ENCODE measurements at places on chromosomes 6 and 20.

DNA sequence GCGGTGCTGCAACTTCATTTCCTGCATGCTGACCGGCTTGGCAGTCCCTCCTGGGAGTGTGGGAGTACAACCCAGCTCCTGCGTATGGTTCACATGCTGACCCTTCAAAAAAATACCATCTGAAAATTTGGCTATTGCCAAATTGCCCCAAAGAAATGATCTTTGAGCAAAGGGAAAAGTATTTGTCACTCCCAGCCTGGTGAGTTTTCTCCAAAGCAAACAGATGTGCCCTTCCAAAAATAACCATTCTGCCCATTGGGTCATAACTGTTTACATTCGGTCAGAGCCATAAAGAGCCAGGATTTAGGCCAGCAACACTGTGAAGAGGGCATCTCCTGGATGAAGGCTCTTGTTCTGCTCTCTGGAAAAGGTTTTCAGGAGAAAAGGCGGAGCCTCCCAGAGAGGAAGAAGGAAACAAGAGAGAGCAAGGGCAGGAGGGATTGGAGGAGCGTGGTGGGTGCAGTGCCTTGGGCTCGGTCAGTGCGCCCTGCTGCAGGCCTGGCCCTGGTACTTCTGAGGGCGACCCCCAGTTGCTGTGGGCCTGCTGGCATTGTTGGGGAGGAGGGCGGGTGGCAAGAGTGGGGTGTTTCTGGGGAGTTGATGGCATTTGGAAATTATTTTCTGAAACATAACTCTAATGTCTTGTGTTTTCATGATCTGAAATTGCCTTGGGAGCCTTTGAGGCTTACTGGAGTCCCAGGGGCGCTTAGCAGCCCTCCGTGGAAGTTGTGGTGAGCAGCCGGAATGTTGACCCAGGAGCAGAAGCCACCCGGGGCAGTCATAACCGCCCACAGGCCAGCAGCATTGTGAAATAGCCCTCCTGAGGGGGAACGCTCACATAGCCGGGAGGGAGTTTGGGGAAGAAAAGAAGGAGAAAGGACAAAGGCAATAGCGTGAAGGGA is 248.4 kb downstream of the MYLK4 start:
- DNase-seq = no peak

GRCh38 chr6:127582777-127583462 is 5.9 kb downstream of the C6orf58 start:
- no peak for DNase-seq

- no peak for DNase-seq
Observed at GRCh38 chr6:37139230-37139962, 30.6 kb upstream of the PIM1 start.

GRCh38 chr6:52403627-52404026 is 16.5 kb upstream of the EFHC1 start:
- DNase-seq = no peak

DNA sequence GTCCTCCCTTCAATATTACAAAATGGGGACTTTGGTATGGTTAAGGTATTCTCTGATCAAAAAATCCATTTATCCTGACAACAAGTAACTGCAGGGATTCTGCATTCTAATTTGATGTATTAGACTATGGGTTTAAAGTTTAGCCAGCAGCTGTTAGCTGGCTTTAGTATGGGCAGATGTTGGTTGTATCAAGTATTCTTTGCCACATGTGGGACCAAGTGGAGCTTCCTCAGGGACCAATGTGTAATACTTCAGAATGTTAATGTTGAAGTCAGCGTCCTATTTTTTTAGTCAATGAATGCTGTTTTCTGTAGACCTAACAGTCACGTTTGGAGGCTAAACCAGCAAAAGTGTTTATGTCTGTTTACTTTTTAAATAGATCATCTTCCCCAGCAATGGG is 41.4 kb downstream of the MOXD1 start:
- DNase-seq = no peak

DNA sequence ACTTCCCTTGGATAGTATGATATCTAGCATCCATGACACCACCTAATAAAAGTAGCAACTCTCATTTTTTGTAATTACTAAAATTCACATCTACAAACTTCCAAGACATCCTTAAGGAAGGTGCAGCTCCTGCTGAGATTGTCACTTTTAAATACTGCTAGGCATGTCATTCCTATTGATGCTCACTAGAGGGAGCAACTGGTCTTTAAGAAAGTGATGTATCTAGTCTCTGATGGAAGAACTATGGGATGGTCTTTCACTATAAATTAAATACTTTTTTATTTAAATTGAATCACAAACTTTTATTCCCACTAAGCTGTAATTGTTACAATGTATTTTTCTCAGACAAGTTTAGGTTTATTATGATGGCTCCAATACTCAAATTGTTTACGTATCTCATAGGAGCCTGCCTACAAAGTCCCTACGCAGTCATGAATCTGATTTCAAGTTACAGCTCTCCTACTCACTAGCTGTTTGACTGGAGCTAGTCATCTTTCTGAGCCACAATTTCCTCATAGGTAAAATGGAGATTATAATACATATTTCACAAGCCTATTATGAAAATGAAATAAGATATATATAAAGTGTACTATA is 8.1 kb upstream of the TSPYL1 start:
- no peak for DNase-seq

DNA sequence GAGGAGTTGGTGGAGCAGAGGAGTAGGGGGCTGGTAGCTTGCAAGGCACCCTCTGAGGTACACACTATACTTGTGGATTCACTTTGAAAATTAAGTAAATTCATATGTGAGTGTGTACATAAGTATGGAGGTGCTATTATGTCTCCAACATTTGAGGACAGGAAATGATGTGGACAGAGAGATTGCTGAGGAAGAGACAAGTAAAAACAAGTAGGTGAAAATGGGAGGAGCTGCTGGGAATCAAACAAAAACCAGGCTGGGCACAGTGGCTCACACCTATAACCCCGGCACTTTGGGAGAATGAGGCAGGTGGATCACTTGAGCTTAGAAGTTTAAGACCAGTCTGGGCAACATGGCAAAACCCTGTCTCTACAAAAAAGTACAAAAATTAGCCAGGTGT is 69.2 kb upstream of the LYRM2 start:
- no peak for DNase-seq

DNA sequence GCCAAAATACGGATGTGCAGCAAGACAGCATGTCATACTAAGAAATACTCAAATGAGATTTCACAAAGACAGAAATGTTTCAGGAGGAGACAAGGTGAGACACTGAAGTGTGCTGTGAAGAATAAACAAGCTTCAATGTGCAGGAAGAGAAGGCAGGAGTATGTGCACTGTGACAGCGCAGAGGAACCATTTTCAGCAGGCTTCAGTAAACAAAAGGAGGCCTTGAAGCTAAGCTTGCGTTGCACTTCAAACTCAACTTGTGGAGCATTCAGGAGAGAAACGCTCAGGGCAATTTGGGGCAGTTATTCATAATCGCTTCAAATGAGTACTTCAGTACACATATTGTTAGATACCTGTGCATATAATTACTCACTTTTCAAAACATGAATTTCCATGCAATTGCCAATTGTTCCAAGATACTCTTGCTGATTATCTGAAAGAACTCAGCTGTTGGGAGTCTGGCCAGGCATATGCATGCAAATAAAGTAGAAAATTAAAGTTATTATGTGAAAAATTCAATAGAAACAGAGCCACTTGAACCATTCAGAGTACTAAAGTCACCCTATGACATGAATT is 234.2 kb upstream of the OPRM1 start:
- no peak for DNase-seq

DNA sequence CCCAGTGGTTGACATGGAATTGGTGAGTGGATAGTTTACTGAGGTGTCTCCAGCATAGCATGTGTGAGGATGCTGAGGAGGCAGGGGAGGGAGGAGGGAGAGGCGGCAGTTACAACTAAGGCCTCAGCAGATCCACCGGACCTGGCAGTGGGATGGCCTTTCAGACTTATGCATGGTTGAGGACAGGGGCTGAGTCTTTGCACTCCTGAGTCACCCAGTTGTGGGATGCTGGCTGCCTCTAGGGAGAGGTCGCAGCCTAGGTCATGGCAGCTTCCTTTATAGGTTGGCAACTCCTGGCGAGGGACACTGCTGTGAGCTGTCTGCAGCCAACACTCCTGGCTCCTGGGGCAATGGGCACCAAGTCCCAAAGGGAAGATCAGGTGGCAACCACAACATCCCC is 380.3 kb downstream of the PREX1 start:
- no peak for DNase-seq

DNA sequence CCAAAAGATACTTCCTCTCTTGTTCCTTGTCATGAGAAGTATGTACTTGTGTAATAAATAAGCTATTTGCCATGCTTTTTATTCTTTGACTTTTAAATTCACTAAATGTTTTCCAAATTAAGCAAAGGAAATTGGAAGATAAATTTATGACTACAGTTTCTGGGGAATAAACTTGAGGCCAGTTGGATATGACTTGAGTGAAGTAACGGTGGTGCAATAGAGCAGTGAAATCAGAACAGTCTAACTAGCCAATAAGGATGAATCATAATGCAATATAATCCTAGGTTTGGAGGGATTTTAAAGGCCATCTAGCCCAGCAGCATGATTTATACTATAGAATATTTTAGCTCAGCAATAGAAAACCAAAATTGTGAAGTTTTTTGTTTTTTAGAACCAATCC is 183.8 kb upstream of the TCF21 start:
- DNase-seq = no peak

DNA sequence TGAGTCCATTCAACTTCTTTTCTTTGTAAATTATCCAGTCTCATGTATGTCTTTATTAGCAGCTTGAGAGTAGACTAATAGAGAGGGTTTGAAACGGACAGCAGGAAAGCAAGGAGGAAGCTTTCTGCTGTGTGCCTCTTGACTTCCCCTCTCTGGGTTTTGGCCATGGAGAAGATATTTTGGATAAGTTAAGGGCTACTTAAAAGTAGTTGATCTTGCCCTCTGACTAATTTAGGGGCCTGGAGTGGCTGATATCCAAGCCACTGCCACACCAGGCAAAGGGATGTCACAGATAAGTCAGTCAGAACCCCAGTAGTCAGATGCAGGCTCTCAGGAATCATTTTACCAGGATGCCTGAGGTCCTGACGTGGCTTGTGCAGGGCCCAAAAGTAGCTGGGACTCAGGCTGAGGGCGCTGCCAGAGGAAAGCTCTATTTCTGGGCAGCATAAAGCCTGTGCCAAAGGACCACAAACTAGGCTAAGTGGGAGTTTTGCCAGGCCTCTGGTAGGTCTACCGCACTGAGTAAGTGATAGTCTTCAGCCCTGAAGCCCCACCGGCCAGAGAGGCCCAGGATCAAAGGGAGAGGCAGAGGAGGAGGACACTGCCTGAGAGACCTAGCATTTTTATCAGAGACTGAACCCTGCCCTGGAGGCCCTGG is 41.6 kb upstream of the IYD start:
- peak; percentile 12 for DNase-seq

- DNase-seq = no peak
Observed at GRCh38 chr6:84172574-84172973, 54.9 kb downstream of the CEP162 start.

- DNase-seq = no peak
Observed at GRCh38 chr6:79513111-79513510, 24.1 kb downstream of the LCA5 start.

GRCh38 chr6:18362058-18362561 is 25.0 kb upstream of the RNF144B start:
- DNase-seq = no peak

DNA sequence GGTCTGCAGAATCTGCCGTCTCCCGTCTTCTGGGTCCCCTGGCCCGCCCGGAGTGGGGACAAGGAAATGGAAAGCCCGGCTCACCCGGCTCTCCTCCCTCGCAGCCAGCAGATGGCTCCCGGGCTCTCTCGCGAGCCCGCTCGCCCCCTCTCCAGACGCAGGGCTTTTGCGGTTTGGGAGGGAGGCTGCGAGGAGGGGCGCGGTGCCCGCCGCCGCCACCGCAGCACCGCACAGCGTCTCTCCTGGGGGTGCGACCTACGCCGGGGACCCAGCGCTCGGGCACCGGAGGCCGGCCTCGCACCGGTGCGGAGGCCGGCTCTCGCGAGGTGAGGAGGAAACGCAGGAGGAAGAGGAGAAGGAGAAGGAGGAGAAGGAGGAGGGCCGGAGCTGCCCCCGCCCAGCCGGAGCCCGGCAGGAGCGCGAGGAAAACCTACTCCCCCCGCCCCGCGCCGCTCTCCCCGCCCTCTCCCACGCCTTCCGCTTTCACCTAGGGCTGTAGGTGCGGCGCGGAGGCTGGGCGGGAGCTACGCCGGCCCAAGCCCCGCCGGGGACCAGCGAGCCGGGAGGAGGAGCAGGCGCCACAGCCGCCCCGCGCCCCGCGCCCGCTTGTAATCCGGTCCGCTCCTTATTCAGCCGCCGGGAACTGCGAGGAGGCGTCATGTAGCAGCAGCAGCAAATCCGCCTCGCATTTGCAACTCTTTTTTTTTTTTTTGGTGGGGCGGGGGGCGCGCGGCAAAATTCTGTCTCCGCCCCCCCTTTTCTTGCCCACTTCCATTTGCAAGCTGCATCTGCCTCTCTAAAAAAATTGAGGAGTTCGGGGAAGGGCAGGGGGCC is at the start of gene CARMIL1:
TSS of gene CARMIL1 (plus strand) at position 461 of the 834 bp plus-strand sequence. CDS start 422 bp downstream, outside the sequence.
- peak; percentile 90 for DNase-seq

DNA sequence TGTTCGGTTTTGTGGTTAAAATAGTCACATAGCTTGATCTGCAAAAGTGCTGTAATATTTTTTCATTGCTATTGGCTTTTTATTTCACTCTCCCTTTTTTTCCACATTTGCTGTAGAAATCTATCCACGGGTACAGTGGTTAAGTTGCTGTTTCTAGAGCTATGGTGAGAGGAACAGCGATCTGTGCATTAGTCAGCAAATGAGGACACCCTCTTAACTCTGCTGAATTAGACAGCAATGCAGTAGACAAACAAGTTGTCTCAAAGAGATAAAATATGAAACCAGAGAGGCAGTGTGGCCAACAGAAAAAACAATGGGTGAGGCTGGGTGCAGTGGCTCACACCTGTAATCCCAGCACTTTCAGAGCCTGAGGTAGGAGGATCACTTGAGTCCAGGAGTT is 17.6 kb upstream of the SYNJ2 start:
- peak; percentile 19 for DNase-seq

DNA sequence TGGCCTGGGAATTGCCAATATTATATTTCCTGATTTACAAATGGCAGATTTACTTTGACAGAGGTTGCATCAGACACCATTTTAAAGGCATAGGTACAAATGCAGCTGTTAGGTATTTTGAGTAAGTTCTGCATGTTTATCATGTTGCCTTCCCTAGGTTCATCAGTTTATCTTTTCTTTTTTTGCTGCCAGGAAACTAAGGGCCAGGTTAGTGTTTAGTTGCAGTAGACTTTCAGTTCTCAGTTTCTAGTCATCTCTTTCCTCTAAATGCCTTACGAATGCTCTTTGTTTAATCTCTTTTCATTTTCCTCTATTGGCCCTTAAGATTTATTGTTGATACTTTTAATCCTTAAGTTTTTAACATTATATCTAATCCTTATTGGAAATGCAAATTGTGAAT is 129.9 kb downstream of the SMAP1 start:
- DNase-seq = no peak

All from right forelimb (tissue), 1 donor.